RCC 7860 (cell line): ENCODE measurements at places on chromosomes 5 and 9.

- no peak for DNase-seq
These were observed 37.4 kb downstream of the MTMR12 start for GRCh38 chr5:32275396-32275741.

GRCh38 chr9:69324549-69325401 lies at the start of gene ENTREP1:
Gene ENTREP1 (plus strand): TSS chr9:69325215. CDS start chr9:69325310, 95 bp downstream.
- DNase-seq: no peak

GRCh38 chr5:131791866-131792265 lies 5.0 kb downstream of the FNIP1 start:
- DNase-seq: no peak

- peak; percentile 96 for DNase-seq
These were observed 13.9 kb downstream of the NINJ1 start for GRCh38 chr9:93119953-93120845.

DNA sequence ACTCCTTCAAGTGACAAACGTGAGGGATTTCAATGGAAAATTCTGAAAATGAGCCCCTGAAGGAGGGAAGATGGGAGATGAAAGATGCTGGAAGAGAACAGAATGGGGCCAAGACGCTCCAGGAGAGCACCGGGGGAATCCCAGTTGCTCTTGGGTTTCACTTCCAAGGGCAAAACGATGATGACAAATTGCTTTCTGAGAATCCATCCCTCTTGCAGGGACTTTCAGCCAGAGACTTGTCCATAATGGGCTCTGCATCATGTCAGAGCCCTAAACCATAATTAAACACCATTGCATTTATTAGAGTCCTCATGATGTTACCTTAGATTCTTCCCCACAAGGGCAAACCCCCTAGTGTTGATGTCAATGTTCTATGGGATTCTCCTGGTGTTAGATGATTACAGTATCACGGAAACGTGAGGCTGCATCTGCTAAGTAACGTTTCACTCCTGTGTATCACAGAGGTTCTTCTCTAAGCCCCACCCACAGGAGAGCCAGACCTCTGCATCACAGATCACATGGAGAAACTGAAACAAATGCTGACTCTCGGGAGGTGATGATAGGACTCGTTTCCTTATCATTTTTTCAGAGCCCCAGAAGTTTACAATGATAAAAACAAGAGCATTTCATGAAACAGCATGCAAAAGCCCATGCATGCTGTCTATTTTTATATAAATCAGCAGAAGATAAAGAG lies 114.4 kb downstream of the TENT4A start:
- no peak for DNase-seq

DNA sequence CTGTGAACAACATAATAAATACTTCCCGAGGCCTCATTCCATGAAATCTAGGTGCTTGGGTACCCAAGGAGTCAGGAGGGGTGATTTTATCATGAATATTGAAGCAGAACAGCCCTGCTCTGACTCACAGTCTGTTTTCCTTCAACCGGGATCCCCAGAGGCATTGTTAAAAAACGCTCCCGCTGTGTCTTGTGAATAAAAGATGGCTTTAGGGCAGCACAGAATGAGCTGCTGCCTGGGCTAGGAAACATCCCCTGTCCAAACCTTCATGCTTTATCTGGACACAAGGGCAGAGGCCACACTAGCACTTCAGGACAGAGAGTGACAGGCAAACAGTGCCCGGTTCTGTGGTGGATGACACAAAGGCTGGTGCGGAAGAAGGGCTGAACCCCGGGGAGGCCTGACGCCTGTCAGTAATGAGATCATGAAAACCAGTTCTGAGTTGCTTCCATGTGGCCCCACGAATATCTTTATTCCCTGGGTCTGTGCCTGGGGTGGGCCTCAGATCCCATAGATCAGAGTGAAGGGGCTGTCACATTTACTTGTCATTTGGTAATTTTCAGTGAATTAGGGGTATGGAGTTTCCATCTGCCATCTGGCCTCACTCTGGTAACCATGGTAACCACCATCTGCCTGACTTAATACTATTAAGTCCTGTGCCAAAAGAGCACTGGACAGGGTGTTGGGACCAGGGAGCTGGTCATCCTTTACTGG lies 2.6 kb downstream of the IGFBPL1 start:
- DNase-seq: no peak

DNA sequence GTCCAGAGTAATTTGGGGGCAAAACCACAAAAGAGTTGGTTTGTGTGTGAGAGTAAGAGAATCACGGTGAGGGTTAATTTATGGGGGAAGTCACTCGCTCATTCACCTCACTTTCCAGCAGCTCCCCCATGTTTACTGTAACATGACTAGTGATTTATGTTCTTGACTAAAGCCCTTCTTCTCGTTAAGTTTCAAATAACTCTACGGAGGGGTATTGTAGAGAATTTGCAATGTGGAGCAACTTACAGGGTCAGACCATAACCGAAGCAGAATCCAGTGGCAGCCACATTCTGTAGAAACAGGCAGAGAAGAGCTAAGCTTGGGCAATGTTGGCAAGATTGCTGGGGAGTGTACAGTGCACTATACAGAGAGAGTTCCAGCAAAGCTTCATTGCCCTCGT lies 760.6 kb downstream of the IRX1 start:
- no peak for DNase-seq

- no peak for DNase-seq
These were observed 103.6 kb downstream of the GTF3C4 start for GRCh38 chr9:132773764-132774339.

DNA sequence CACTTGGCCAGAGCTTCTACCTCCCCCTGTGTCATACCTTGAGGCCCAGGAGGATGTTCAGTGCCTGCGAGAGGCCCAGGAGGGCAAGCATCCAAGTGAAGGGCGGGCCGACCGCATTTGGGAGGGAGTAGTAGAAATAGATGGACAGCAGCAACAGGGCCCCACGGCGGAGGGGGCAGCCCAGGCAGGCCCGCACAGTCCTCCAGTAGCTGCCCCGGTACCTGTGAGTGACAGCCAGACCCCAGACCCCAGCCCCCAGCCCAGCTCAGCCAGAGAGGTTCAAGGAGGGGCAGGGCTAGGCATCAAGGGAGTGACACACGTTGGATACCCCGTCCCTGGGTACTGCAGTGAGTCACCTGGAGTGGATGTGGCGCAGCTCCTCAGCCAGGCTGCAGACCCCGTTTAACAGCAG lies 1.4 kb downstream of the STING1 start:
- DNase-seq: no peak

DNA sequence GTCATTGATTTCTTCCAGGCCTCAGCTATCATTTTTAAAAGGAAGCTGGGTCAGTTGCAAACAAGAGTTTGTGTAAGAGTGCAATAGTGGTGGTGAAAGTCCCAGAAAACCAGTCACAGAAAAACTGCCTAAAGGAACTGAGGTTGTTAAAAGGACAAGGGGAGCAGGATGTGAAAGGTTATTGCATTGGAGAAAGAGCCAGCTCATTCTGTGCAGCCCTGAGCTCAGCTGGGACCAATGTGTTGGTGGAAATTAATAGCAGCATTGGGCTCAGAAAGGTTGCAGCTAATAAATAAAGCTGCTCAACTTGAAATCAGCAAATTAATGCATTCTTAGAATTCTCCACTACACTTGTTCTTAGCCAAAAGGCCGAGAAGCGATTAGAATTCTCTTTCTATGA lies 34.9 kb downstream of the NREP start:
- no peak for DNase-seq

DNA sequence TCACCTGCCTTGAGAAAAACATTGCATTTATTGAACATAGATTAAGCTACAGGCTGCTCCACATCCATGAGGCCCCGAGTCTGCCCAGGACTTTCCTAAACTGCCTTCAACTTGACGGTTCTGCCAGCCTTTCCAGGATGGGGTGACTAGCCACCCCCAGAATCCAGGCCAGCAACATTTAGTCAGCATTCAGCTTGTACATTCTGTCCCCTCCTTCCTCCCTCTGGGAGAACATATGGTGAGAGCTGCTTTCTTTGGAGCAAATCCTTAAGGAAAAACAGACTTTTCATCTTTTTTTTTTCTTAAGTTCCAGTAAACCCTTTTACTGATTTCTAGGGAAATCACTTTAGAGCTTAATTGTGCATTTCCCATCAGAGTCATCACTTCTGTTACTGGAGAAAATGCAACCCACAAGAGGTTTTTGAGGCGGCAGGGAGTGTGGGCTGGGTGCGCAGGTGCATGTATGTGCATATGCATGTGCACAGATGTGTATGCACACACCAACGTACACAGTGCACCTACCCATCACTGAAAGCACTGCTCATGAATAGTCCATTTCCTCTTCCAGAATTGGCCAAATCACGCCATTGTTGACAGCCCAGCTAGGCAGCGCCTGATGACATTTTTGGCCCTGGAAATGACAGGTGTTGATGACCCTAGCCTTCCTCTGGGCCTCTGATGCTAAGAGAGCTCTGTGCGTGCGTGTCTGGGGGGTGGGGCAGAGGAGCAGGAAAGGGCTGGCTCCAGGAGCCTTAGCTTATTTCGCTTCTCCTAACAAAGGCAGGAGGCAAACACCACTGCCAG lies 145.6 kb downstream of the HSD17B3 start:
- DNase-seq: no peak

- peak; percentile 4 for DNase-seq
These were observed 36.7 kb downstream of the MTREX start for GRCh38 chr5:55344392-55344992.

DNA sequence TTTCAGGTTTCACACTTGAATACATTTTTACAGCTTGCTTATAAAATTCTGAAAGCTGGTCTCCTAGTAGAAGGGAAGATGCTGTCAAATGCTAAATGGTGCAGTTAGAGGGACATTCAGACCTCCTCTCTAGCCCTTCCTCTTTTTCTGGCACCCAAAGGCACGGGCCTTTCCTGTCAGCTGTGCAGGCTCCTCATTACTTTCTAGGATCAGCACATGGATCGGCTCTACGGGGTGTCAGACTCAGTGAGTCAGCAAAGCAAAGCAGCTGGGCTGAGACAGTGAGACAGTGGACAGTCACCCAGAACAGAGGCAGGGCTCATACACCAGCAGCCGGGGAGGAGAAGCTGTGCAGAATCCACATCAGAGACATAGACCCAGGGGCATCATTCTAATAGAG lies 80.0 kb upstream of the TNC start:
- DNase-seq: peak; percentile 83

- no peak for DNase-seq
These were observed 114.5 kb upstream of the CDH6 start for GRCh38 chr5:31078956-31079355.

DNA sequence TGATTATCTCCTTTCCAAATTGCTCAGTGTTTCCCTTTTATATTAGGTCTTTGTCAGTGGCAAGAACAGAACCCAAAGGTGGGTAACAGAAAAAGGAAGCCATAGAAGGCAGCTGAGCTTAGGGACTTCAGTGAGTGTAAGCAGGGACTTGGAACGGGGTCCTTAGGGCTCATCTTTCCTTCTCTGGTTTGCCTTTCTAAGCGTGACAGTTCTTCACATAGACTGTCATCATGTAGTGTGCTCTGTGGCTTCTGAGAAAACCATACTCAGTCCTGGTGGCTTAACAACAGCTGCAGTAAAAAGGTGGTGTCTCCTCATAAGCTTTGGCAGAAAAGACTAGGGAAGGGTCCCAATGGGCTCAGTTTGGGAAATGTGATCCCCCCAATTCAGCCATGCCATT lies 108.8 kb downstream of the SLC12A2 start:
- no peak for DNase-seq

GRCh38 chr5:112528928-112529327 lies 109.9 kb upstream of the EPB41L4A start:
- DNase-seq: no peak

- no peak for DNase-seq
These were observed 65.2 kb downstream of the MYO10 start for GRCh38 chr5:16870878-16871277.

DNA sequence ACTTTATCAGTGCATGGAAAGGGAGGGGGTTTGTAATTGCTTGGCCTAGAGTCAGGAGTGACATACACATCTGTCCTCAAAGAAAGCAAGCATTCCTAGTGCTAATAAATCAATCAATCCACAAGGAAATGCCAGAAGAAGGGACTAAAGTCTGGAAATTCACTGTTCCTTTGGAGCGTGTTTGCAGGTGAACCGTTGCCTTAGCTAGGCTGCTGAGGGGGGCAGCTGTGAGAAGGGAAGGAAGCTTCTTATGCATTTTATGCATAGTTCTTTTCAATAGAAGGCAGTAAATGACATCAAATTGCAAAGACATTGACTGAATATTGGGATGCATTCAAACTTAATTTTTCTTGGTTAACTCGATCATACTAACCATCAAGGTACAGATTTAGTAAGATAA lies 1092.5 kb upstream of the SEMA6A start:
- no peak for DNase-seq

DNA sequence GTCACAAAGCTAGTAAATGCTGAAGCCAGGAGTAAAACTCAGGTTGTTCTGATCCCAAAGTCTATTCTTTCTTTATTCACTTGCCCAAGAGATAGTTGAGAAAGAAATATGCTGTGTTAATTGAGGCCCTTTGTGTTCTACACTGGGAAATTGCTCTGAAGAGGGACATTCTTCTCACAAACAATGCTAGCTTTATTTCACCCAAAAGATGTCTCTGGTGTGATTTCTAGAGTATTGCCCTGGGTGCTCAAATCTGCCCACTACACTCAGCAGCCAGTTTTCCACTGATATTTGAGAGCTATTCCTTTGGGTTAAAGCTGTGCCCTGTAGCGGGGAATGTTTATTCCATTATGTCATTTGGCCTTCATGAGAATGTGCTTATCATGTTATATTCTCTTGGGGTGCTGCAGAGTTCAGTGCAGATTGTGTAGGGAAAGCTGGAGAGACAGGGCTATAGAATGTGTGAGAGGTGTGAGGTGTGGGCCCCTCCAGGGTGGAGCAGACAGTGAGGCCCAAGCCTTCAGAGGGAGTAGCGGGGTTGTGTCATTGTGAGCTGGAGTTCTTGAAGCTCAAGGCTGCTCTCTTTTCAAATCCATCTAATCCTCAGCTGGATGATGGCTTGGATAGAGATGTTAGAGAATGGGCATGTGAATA lies 21.0 kb upstream of the C5orf63 start:
- DNase-seq: no peak

DNA sequence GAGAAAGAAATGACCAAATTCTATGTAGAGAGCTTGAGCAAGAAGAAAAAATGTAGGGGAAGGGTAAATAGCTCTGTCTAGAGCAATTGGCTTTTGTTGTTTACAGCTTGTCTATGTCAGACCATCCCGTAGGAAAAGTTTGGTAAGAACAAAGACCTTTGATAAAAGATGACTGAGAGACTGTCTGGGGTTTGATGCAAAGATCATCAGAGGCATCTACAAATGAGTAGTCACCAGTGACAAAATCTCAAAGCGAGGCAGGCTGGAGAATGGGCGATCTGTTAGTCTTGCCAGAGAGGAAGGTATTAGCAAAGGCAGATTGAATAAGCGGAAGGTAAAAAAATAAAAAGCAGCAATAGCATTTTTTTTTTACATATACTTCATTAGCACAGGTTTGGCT lies 125.0 kb upstream of the RASGRF2 start:
- DNase-seq: no peak

DNA sequence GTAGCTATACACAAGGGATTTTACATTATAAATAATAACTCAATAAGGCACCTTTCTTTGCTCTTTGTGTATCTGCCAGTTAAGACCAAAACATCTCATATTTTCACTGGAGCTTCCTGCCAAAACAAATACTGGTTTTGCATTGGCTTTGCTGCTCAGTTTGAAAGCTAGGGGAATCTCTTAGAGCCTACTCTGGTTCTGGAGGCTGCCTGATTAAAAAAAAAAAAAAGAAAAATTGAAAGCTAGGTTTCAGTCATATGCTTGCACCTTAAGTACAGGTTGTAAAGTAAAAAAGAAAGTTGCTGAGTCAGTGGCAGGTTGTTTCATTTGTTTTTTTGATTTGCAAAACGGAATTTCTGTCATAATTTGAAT lies 2.3 kb downstream of the DENND4C start:
- no peak for DNase-seq

- DNase-seq: no peak
These were observed 12.9 kb upstream of the SLC34A1 start for GRCh38 chr5:177371120-177372033.
